ENCODE measurements at places on chromosomes 3 and 15.
A peak's percentile ranks its signal among the peaks of the same experiment; 100 is the strongest.

DNA sequence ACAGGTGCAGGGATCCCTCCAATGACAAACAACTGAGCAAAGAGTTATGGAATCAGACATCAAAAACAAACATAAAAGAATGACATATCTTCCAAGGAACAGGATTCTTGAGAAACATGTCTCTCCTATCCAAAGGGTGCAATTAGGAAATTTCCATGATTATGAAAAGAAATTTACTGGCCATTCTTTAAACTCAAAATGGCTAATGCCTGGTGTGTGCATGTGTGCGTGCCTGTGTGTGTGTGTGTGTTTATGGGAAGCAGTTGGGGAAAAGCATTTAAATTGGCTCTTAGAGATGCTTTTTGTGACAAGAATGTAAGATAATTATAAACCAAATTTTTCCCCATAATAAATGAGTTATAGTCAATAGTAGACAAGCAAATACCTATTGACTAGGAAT is 320.5 kb upstream of the THBS1 start:
- DNase-seq, result no peak

- no peak for DNase-seq
Measured at GRCh38 chr15:47607695-47608094, 109.6 kb upstream of the SEMA6D start.

- peak; percentile 66 for DNase-seq
Measured at GRCh38 chr15:86183596-86184491, 104.2 kb downstream of the AGBL1 start.

DNA sequence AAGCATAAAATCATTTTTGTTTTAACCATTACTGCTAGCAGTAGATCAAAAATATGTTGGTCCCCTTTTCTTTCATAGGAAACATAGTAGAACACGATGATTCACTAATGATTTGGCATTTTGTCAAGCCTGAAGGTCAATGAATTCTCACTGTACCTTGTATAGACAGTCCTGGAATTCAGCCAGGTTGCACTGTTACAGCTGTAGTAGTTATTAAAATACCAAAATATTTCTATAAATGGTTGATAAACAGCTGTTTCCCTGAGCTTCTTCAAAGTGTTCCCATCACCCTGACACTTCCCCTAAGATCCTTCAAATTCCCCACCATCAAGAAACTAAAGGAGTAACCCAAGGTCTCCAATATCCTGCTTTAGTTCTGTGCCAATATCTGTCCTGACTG is 200.9 kb downstream of the ATP8B4 start:
- no peak for DNase-seq

- DNase-seq, result no peak
Measured at GRCh38 chr3:180594631-180595558, 7.1 kb upstream of the TTC14 start.

DNA sequence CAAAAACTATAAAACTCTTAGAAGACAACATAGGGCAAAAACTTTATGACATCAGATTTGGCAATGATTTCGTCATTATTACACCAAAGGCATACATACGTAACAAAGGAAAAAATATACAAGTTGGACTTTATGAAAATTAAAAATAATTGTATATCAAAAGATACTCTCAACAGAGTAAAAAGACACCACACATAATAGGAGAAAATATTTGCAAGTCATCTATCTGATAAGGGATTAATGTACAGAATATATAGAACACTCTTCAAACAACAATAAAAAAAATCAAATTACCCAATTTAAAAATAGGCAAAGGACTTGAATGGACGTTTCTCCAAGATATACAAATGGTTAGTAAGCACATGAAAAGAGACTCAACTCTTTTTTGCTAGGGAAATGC is 77.5 kb downstream of the RPL39L start:
- DNase-seq, result no peak

GRCh38 chr15:59384507-59384906 is 11.8 kb upstream of the MYO1E start:
- no peak for DNase-seq

- no peak for DNase-seq
Measured at GRCh38 chr3:47571391-47572175, 7.1 kb downstream of the CSPG5 start.

DNA sequence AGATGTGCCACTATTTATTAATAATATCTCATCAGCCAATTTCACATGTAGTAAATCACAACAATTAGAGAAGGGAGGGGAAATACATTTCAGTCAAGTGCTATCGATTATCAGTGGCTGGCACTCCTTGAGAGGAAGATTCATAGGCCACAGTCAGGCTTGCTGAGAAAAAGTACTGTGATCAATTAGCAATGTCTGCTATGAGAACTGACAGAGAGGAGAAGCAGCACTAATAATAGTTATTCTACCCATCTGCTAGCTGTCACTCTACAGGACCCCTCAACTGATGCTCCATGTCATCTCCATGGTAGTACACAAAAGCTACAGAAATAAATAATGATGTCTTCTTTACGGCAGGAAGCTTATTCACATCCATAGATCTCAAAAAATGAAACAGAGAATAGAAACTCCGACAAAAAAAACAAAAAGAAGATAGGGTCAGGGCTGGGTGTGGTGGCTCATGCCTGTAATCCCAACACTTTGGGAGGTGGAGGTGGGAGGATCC is 351.3 kb downstream of the FOXP1 start:
- peak; percentile 37 for DNase-seq

DNA sequence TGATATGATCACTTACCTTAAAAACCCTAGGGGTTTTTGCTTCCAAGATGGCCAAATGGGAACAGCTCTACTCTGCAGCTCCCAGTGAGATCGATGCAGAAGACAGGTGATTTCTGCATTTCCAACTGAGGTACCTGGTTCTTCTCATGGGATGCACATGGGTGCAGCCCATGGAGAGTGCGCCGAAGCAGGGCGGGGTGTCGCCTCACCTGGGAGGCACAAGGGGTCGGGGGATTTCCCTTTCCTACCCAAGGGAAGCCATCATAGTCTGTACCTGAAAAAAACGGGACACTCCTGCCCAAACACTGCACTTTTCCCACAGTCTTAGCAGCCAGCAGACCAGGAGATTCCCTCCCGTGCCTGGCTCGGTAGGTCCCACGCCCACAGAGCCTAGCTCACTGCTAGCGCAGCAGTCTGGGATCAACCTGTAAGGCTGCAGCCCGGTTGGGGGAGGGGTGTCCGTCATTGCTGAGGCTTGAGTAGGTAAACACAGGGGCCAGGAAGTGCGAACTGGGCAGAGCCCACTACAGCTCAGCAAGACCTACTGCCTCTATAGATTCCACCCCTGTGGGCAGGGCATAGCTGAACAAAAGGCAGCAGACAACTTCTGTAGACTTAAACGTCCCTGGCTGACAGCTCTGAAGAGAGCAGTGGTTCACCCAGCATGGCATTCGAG is 78.6 kb downstream of the CTNNB1 start:
- no peak for DNase-seq

DNA sequence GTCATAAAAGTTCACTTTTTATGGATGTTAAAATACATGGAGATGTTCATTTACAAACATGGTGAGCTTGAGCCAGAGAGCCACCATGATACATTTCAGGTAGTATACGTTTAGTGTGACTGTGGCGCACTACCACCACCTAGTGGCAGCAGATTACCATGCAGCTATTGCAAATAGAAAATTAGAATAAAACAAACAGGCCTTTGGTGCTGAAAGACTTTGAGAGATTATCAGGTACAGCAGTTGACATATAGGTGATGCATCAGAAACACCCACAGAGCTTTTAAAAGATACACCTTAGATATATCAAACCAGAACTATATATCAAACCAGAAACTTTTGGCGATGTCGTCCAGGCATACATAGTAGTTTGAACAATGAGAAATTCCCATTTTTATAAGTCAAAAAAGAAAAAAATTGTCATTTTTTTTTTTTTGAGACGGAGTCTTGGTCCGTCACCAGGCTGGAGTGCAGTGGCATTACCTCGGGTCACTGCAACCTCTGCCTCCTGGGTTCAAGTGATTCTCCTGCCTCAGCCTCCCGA is 42.0 kb upstream of the ICE2 start:
- DNase-seq, result peak; percentile 88

DNA sequence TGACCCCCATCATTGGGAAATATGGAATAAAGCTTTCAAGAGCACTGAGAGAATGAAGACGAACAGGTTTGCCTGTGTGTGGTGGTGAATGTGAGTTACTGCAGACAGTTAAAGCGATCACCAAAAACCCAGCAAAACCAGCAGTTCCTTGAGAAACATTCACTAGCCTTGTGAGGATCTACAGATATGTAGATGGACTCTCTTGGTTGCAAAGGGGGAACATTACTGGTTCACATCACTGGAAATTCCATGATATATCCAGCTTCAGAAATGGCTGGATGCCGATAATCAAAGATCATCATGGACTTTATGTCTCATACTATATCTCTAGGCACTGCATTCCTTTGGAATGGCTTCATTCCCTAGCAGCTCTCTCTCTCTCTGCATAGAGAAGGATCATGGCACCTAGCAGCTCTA is 10.2 kb upstream of the HERC1 start:
- no peak for DNase-seq
